Hair follicle dermal papilla cell (primary cell): ENCODE measurements at places on chromosomes 7 and 10. TPM values are rescaled to one million over a fixed set of nuclear protein-coding genes. Genes with fewer than 3 reads are reported as not detected.

MYL7 gene
- not detected in 2 replicates for total RNA-seq

CRPPA gene
- total RNA-seq = 2.1 and 2.9 TPM in 2 replicates

GRM3 gene
- total RNA-seq = not detected in 2 replicates

NPFFR1 gene
- total RNA-seq = not detected in 2 replicates

SMO gene
- total RNA-seq = 11.7 and 17.7 TPM in 2 replicates

GPR85 gene
- 2.4 and 2.8 TPM in 2 replicates for total RNA-seq

HOXA10 gene
- not detected in 2 replicates for total RNA-seq

AKR1D1 gene
- not detected in 2 replicates for total RNA-seq

SFTPA2 gene
- not detected in 2 replicates for total RNA-seq

LRRC61 gene
- total RNA-seq = 0.24 and 0.97 TPM in 2 replicates

C10orf53 gene
- total RNA-seq = not detected in 2 replicates

OR2AE1 gene
- 0.32 TPM in 1 of 2 replicates, not detected in the other for total RNA-seq

UBN2 gene
- 5.5 and 7.0 TPM in 2 replicates for total RNA-seq

FRAT1 gene
- 1.9 and 2.3 TPM in 2 replicates for total RNA-seq

TUBAL3 gene
- not detected in 2 replicates for total RNA-seq

TLX1 gene
- not detected in 2 replicates for total RNA-seq

SOSTDC1 gene
- 0.32 and 0.73 TPM in 2 replicates for total RNA-seq

MGAM2 gene
- not detected in 2 replicates for total RNA-seq

AIFM2 gene
- 9.2 and 12.2 TPM in 2 replicates for total RNA-seq

GPR15LG gene
- not detected in 2 replicates for total RNA-seq

ZDHHC16 gene
- 58.9 and 63.1 TPM in 2 replicates for total RNA-seq

RBM20 gene
- total RNA-seq = 0.12 and 0.16 TPM in 2 replicates

TRIM50 gene
- total RNA-seq = not detected in 2 replicates

PFKP gene
- total RNA-seq = 66.7 and 83.2 TPM in 2 replicates

ZCCHC24 gene
- 101 and 106 TPM in 2 replicates for total RNA-seq

NHLRC2 gene
- total RNA-seq = 15.8 and 20.0 TPM in 2 replicates

PNLIPRP3 gene
- 0.12 TPM in 1 of 2 replicates, not detected in the other for total RNA-seq

INMT gene
- total RNA-seq = 0.97 and 1.5 TPM in 2 replicates
